ENCODE measurements at places on chromosomes 7 and 10.

DNA sequence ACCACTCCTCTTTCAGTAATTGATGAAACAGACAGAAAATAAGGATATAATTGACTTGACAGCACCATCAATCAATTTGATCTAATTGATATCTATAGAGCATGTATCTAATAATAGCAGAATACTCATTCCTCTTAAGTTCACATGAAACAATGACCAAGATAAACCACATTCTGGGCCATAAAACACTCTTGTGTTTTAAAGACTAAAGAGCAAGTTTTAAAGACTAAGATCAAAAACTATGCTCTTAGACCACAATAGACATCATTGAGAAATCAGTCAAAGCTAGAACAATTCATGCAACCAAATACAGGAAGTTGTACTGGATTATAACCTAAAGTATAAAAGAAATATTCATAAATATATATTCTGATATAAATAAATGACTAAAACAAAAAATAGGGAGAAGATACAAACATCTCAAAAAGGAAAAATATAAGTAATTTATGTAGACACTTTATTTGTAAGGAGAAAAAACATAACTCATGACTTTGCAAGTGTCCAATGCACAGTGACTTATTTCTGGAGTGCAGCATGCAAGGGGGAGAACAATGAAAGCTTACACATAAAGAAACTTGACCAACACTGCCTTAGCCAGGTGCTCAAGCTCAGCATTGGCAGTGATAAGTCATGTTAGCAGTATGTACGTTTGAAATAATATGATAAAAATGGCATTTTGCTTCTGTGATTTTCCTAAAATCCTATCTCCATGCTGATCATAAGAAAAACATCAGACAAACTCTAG lies 312.7 kb upstream of the IGFBP3 start:
- no peak for DNase-seq

DNA sequence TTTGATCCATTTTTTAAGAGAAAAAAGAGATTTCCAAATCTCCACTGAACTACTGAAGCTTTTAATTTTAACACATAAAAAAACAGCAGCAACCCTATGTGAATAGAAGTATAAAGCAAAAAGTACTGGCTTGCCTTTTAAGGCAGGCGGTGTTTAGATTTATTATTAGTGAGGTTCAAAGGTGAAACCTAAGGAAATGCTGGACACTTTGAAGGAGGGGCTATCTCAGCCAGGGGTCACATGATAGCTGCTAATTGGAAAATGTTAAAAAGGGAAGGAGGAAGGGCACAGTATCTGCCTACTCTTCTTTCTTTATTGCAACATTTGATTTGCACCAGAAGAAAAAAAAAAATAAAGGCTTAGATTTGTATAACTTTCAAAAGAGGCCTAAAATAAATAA lies 183.8 kb downstream of the SKAP2 start:
- no peak for DNase-seq

- no peak for DNase-seq
These were observed 281.1 kb downstream of the CDK14 start for GRCh38 chr7:90877201-90877600.

DNA sequence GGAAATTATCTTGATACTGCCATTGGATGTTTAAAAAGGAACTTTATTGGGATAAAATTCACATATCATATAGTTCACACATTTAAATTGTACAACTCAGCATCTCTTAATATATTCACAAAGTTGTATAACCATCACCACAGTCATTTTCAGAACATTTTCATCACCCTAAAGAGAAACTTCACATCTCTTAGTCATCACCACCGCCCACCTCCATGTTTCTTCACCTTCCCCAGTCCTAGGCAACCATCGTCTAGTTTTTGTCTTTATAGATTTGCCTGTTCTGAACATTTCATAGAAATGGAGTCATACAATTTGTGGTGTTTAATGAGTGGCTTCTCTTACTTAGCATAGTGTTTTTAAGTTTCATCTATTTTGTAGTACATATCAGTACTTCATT lies 96.6 kb downstream of the ANKRD30A start:
- no peak for DNase-seq

DNA sequence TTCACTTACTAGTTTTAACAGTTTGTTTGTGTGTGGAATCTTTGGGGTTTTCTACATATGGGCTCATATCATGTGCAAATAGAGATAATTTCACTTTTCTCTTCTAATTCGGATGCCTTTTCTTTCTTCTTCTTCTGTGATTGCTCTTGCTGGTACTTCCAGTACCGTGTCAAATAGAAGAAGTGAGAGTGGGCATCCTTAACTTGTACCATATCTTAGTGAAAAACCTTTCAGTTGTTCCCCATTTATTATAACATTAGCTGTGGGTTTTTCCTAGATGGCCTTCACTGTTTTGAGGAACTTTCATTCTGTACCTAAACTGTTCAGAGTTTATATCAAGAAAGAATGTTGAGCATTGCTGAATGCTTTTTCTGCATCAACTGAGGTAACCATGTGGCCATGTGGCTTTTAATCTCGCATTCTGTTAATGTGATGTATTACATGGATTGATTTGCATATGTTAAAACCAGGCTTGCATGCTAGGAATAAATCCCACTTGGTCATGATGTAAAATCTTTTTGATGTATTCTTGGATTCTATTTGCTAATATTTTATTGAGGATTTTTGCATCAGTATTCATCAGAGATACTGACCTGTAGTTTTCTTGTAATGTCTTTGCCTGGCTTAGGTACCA lies 78.7 kb downstream of the FAM107B start:
- no peak for DNase-seq

DNA sequence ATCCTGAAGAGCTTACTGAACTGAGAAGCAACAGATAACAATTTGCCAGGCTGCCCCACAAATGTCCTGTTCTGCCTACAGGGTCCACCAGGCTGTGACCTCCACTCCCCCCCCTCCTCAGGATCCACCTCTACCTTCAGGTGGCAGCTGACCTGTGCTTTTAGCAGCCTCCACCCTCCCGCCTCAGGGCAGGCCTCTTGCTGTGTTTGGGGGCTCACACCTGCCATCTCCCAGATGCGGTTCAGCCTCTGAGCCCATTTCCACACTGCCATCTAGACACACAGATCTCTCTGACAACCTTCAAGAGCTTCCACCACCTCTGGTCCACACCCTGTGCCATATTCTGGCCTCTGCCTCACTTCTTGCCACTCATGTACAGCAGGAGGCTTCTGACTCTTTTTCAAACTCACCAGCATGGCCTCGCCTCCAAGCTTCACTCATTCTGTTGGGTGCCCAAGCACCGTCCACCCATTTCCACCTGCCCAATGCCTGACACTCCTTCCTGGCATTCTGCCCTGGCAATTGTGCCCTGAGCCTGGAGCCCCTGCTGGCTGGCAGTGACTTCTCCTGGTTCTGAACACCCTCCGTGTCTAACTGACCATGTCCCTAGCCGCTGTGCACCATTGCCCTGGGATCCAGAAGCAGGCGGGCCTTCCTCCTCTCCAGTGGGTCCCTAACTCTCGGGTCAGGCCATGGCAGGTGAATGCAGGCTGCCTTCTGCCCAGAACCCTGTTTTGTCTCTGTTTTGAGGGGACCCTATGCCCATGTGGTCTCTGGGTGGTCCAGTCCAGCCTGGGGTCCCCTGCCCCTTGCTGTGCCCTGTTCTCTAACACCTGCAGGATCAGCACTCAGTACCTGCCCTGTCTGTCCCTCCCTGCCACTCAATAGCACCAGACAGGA lies 18.5 kb downstream of the TMEM72 start:
- no peak for DNase-seq

GRCh38 chr10:74084955-74085354 lies 65.7 kb downstream of the AP3M1 start:
- DNase-seq: no peak

DNA sequence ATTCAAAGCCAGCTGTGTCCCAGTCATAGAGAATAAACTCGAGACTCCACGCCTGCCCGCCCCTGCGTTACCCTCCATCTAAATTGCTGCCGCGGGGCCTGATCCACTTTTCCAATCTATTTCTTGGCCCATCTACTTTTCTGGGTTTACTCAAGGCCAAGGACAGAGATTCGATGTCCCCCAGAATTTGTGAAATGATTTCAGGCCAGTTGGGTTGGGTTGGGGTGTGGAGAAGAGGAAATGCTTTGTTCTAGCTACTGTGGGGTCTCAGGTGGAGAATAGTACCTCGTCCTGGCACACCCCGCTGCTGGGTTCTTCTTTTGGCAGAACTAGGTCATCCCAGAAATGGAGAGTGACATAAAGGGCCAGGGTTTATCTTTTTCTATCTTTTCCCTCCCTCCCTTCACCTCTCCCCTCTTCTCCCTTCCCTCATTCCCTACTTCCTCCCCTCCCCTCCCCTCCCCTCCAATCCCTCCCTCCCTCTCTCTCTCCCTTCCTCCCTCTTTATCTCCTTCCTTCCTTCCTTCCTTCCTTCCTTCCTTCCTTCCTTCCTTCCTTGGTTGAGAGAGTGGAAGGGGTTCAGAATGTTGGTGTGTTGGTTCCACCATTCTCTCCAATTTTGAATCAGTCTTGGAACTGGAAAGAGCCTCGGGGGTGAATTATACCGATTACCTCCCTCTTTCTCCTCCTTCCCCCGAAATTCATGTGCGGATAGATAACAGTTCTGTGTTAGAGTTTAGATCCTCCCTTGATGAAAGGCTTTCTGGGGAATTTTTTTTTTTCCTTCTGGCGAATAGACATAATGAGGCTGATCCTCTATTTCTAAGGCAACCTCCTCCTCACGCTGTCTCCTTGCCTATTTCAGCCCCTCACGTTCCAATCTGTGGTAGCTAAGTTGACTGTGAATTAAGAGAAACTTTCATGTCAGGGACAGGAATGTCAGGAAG lies 1.2 kb upstream of the TMEM229A start:
- DNase-seq: no peak

DNA sequence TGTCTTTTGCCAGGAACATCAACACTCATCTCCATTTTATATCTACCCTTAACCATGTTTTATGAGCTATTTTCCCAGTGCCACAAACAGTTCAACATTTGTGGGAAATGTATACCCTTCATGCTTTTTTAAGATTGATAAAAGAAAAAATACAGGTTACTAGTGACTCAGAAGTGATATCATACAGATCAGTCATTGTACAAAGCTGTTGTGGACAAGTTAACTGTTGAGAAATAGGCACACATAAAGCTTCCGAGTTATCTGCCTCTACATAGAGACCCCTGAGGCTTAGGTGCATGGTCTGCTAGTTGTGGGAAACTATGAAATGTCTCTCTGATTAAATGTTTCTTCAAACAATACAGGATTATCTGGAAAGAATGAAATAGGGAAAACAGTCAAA lies 96.3 kb downstream of the LSM5 start:
- DNase-seq: no peak

GRCh38 chr7:44580945-44581878 lies 819 bp downstream of the TMED4 start:
- no peak for DNase-seq

GRCh38 chr10:112584276-112584675 lies 137.3 kb downstream of the VTI1A start:
- no peak for DNase-seq

DNA sequence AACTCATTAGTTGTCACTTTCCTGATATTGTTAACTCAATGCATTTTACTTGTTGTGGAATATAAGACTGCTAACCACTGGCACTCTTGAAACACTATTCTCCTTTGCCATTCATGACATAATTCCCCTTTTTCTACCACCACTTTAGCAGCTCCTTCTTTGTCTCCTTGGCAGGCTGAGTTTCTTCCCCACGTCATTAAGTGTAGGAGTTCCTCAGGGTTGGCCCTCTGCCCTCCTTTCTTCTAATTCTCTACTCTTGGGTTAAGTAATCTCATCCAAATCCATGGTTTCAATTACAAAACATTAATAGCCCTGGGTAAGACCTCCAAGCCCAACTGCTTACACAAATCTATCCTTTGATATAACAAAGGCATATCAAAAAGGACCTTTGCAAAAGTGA lies 175.1 kb downstream of the HGF start:
- no peak for DNase-seq
